ENCODE measurements at places on chromosomes 2 and 18.

GRCh38 chr2:183927406-183928325 is 670.7 kb upstream of the ZNF804A start:
- DNase-seq, result peak; percentile 76

- DNase-seq, result no peak
Measured at GRCh38 chr2:35978218-35978617, 377.4 kb upstream of the CRIM1 start.

DNA sequence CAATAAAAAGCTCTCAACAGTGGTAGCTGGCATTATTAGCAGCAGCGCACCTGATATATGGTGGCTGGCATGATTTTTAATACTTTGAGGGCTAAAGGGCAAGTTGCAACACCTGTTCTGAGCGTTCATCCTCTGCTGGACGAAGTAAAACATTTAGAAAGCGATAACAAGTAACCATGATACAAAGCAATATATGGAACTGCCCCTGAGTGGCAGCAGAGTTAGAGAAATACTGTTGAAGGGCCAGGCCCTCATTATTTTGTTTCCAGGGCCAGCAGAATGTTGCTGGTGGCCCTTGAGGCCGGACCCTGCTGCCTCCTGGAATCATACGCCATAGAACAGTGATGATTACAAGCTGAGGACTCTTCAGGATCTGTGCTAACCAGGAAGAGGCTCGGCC is 47.8 kb downstream of the ARHGEF4 start:
- DNase-seq, result no peak

DNA sequence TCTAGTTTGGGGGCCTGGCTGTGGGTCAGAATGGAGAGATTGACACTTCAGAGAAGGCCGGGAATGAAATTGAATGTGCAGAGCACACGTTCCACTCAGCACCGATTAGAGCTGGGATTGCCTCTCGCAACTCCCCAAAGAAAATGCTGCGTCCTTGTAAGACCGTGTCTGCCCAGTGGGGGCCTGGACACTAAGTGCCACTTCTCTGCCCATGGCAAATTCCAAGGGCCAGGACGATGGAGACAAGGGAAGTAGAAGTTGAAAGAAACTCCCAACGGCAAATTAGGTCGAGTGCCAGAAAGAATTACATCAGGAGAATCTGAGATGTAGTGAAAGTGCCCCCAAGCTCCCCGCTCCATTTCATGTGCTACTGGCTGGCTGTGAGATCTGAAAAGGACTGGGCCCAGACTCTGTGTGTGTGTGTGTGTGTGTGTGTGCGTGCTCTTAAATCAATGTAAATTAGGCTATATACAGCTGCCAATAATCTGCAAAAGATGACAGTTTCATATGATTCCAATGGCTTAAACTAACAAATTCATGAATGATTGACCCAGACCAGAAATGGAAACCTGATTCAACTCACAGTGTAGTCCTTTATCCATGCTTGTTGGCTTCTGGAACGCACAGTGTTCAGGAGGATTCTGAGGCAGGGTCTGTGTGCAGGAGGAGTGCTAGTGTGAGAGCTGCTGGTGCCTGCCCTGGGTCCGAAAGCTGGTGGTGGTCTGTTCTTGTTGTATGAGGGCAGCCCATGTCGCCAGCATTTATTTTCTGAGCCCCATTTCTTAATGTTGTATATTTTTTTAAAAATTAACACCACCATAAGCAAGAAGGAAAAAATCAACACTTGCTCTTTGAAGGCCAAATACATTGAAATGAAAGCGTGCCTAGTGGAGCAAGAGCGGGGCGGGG is 234.3 kb downstream of the AGAP1 start:
- DNase-seq, result no peak

DNA sequence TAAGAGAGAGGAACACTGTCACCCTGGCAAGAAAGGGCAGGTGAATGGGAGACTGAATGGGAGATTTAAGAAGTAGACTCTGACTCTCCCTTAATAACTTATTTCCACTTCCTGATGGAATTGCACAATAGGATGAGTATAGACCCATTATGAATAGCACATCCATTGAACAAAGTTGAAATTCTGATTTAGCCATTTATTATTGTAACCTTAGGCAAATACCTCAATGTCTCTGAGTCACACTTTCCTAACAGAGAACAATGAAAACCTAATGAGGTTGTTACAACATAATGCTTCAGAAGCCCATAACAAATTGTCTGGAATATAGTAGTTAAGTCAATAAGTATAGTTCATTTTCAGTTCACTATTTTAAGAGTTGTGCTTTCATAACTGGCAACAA is 78.9 kb downstream of the NRXN1 start:
- peak; percentile 82 for DNase-seq

DNA sequence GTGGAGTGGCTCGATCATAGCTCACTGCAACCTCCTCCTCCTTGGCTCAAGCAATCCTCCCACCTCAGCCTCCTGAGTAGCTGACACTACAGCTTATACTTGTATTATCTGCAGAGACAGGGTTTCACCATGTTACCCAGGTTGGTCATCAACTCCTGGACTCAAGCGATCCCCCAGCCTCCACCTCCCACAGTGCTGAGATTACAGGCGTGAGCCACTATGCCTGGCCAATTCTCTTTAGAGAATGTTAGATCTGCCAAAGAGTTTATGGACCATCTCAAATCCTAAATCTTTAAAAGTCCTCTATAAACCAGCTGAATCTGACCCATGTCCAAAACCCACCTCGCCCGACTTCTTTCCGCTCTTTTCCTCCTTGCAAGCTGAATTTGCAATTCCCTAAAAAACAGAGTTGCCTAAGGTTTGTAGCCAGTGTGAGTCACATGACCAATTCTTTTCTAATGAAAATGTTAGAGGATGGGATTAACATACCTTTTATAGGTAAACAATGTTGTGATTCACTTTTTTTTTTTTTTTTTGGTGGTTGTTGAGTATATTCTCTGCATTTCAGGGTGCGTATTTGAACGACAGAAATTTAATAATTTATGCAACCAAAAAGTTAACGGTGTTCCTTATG is 2.4 kb upstream of the PMAIP1 start:
- DNase-seq, result no peak

DNA sequence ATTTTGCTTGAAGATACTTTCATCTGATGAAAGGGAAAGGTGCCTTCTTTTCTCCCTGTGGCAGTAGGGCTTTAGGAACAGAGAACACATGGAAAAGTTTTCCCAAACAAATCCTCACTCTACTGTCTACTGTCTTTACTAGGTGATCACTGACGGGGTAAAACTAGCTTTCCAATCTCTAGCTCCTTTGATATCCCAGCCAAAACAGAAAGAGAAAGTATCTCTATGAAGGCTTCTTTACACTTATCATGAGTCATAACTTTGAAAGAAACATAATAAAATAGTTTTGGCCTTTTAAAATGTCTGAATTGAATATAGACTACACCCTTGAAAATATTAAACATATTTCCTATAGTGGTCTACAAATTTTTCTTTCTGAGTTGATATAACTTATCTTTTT is 214.5 kb downstream of the DSEL start:
- peak; percentile 15 for DNase-seq

DNA sequence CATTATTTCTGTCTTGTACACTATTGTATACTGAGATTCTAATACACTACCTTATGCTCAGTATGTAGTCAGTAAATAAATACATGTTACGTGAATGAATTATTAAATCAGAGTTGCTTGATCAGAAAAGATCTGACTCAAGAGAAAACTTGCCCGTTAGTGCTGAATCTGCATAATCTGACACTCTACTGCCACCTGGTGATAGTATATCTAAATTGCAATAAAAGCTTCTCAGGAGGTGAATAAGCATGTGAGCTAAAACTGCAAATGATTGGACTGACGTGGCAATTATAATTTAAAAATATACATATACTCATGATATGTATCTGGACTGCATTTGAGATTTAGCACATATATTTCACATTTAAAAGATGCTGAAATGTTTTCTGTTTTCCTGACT is 70.4 kb downstream of the KIAA1328 start:
- no peak for DNase-seq

DNA sequence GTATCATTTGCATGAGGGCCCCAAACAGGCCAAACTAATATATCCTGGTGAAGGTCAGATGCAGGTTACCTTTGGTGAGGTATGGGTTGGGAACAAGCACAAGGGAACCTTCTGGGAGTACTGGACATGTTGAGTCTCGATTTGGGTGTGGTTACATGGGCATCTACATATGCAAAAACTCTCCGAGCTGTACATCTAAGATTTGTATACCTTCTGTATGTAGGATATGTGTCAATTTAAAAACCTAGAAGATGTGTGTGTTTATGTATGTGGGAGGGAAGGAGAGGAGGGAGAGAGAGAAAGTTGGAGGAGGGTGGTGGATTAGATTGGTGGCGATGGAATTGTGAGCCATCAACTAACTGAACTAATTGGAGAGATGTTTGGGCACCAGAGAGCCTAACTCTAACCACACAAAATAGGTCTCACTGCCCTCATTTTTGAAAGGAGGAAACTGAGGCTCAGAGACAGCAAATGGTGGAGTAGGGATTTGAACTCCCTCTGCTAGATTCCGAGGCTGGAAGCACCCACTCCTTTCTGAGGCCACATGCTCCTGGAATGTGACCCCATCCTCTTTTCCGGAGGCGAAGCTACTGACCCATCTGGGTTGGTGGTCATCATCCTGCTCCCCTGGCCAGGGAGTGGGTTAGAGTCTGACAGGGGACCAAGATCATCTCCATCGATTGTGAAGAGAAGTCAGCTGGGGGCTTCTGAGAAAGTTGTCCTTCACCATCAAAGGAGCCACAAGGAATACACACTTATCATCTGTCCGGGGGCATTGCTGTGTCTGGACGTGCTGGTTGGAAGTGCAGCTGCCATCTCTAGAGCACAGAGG is 107.3 kb upstream of the MYCN start:
- DNase-seq, result no peak

GRCh38 chr2:64839844-64840243 is 149.4 kb upstream of the SLC1A4 start:
- DNase-seq, result peak; percentile 50

GRCh38 chr18:35073186-35074105 is 32.2 kb downstream of the MAPRE2 start:
- DNase-seq, result no peak

- DNase-seq, result peak; percentile 3
Measured at GRCh38 chr2:167681234-167682015, 566.0 kb downstream of the STK39 start.

All from fibroblast of skin of abdomen (primary cell).